ENCODE measurements at places on chromosomes 1 and 21.

GRCh38 chr1:2060072-2060471 lies 9.9 kb downstream of the PRKCZ start:
- no peak for DNase-seq

- no peak for DNase-seq
These were observed 38.8 kb downstream of the ST6GALNAC5 start for GRCh38 chr1:76905876-76906595.

GRCh38 chr1:56068908-56069307 lies 510.5 kb downstream of the PLPP3 start:
- DNase-seq, result no peak

GRCh38 chr1:118868387-118868786 lies 119.8 kb downstream of the TBX15 start:
- no peak for DNase-seq
